Activated naive CD4-positive, alpha-beta T cell treated with anti-CD3 and anti-CD28 coated beads, Interleukin-2, amount 50 U/mL, for 72 hours (primary cell): ENCODE measurements at places on chromosomes 7 and 10.

GRCh38 chr7:95373323-95373722, 22.9 kb downstream of the PON3 start:
- no peak for DNase-seq

- DNase-seq = no peak
Measured at GRCh38 chr7:35723011-35723410, 28.1 kb upstream of the HERPUD2 start.

DNA sequence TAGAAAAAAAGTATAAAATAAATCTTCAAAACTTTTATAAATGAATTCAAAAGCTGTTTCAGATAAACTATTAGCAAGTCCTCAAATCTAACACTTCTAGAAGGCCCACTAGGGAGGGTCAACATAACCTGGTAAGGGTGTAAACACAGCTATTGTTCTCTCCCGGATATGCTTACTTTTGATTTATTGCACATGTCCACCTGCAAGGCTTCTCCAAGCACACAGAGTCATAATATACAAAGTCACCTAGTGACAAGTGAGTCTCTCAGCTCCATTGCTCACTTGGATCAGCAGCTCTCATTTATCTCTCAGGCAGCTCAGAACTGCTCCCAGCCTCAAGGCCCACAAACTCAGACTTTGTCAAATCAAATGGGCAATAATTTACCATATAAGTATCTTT, 44.0 kb upstream of the COL1A2 start:
- DNase-seq = no peak

- no peak for DNase-seq
Measured at GRCh38 chr10:29068302-29068701, 220.6 kb upstream of the LYZL1 start.

DNA sequence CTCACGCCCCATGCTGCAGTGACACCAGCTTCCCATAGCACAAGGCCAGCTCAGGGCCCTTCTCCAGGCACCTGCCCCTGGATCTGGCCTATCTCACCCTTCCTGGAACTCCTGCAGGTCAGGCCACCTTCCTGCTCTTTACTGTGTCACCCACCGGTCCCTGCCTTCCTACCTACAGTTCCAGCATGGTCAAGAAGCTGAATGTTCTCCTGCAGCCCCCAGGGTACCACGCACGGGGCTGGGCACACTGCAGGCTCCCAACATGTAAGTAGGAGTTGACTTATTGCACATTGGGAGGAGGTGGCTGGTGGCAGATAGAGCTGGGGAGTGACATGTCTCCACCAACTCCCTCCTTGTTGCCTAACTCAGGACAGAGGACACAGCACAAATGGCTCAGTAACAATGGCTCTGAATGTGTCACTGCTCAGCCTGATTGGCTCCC, 14.5 kb downstream of the ITPRIP start:
- DNase-seq = no peak

GRCh38 chr10:96509017-96509641, 4.6 kb downstream of the TLL2 start:
- DNase-seq = no peak

DNA sequence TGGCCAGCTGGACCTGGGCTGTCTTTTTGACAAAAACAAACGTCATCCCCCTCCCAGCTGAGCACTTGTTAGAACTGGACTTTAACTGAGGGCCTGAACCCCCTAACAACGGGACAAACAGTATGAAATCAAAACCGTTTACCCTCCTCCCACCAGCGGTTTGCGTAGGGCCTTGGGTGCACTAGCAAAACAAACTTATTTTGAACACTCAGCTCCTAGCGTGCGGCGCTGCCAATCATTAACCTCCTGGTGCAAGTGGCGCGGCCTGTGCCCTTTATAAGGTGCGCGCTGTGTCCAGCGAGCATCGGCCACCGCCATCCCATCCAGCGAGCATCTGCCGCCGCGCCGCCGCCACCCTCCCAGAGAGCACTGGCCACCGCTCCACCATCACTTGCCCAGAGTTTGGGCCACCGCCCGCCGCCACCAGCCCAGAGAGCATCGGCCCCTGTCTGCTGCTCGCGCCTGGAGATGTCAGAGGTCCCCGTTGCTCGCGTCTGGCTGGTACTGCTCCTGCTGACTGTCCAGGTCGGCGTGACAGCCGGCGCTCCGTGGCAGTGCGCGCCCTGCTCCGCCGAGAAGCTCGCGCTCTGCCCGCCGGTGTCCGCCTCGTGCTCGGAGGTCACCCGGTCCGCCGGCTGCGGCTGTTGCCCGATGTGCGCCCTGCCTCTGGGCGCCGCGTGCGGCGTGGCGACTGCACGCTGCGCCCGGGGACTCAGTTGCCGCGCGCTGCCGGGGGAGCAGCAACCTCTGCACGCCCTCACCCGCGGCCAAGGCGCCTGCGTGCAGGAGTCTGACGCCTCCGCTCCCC, at the start of gene IGFBP1:
TSS of gene IGFBP1 (plus strand) at position 304 of the 808 bp plus-strand sequence. CDS start at position 469, 165 bp downstream.
- DNase-seq = no peak

GRCh38 chr7:70799841-70800405, 332.0 kb upstream of the GALNT17 start:
- DNase-seq = no peak

DNA sequence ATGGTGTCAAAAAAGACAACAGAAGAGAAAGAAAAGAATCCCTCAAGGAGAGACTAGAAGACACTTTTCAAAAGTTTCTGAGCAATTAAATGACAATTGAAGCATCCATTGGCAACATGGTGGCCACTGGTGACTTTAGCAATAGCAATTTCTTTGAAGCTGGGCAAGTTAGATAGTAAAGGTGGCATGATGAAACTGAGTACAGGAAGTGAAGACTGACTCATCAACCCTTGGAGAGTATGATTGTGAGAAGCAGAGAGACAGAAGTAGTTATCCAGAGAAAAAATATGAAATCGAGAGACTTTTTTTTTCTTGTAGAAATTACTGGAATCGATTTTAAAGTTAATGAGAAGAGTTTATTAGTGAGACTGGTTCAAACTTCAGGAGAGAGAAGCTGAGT, 52.5 kb downstream of the DGKB start:
- DNase-seq = no peak

DNA sequence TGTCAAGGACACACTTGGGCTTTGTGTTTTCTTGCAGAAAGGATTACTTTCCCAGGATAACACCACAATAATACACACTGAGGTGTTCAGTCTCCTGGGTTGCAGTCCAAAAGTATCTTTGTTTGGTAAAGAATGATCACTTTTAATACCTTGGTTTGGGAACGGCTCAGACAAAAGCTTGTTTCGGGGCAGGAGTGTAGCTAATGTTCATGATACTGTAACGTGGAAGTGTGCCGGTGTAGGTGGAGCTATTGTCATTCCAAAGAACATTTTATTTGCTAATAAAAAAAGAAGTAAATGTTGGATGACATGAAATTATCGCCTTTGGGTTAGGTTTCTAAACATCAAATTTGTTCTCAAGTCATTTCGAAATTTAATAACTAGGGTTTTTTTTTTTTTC, 1.2 kb downstream of the EIF4H start:
- no peak for DNase-seq

DNA sequence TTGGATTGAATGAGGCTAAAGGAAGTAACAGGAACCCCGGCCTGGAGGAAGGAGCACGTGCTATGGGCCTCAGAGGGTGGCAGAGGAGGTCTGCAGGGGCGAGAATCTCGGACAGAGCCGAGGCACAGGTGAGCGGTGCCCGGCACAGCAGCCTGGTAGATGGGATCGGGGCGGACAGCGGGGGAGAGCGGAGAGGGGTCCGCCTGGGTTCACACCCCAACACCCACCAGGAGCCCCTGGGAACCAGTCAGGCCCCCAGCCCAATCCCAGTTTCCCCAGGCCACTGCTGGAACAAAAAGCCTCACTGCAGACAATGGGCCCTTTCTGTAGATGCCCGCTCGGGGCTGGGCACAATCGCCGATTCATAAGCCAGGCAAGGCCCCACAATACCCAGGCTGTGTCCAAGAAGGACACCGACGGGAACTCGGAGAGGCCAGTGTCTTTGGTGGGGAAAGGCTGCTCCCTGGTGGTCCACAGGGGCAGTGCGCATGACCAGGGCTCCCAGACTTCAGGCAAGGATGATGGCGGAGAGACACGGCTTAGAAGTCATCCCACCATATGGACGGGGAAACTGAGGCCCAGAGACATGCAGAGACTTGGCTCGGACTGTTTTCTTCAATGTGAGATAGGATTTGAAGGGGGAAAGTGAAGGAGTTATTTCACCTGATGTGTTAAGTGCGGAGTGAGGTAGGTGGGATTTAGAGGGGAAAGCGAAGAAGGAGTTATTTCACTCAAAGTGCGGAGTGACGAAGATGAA, 106.9 kb upstream of the GPR26 start:
- no peak for DNase-seq

DNA sequence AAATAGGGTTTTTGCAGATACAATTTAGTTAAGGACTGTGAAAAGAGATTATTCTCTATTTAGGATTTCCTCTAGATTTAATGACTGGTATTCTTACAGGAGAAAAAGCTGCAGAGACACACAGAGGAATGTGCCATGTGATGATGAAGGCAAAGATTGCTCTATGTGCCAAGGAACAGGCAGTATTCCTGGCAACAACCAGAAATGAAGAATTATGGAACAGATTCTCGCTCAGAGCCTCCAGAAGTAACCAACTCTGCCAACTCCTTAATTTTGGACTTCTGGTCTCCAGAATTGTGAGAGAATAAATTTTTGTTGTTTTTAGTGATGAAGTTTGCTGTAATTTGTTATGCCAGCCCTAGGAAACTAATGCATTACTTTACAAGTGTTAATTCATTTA, 307.6 kb upstream of the SEMA3A start:
- no peak for DNase-seq

GRCh38 chr7:116337800-116338199, 127.5 kb downstream of the TES start:
- DNase-seq = no peak

DNA sequence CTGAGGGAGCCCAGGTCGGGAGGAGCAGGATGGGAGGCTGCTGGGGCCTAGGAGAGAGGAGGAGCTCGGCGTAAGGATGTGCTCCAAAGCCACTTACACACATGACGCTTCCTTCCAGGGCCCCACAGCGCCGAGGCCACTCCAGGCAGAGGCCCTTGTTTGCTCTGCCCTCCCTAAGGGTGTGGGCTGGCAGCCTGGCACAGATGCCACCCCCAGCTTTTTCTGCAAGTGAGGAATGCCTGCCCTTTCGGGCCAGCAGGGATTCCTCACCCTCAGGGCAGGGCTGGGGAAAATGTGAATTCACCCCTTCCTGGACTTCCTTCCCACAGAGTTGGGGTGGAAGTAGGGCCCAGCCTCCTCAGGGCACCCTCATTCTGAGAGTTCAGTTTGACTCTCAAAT, 5.6 kb upstream of the AQP1 start:
- DNase-seq = no peak

DNA sequence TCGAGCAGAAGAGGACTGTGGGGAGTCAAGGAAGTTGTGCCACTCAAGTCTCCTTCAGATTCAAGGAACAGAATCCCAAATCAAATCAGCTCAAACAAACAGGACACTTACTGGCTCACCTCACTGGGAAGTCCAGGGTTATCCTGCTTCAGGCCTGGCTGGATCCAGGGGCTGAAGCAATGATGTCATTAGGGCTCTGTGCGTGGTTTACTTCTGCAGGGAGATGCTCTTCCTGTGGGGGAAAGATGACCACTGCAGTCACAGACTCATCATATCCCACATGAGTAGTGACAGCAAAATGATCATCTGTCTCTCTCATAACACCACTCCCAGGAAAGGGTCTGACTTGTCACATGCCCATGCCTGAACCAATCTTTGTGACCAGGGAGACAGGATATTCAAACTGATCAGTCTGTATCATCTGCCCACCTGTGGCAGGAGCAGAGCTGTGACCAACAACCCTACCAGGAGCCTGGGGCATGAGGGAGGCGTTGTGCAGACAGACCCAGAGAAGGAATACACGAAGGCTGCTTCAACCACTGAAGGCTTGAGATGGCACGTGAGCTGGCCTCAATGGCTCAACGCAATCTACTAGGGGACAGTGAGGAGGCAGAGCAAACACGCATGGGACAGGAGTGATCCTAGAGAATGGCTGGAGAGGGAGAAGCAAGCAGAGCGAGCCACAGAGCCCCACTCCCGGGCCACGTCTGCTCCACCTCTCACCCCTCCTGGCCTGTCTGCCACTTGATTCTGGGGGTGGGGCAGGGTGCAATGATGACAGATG, 27.6 kb upstream of the NANOS1 start:
- DNase-seq = no peak

GRCh38 chr7:32336726-32337125, 153.5 kb downstream of the LSM5 start:
- no peak for DNase-seq

- DNase-seq = no peak
Measured at GRCh38 chr10:28761084-28761846, 83.9 kb downstream of the BAMBI start.

DNA sequence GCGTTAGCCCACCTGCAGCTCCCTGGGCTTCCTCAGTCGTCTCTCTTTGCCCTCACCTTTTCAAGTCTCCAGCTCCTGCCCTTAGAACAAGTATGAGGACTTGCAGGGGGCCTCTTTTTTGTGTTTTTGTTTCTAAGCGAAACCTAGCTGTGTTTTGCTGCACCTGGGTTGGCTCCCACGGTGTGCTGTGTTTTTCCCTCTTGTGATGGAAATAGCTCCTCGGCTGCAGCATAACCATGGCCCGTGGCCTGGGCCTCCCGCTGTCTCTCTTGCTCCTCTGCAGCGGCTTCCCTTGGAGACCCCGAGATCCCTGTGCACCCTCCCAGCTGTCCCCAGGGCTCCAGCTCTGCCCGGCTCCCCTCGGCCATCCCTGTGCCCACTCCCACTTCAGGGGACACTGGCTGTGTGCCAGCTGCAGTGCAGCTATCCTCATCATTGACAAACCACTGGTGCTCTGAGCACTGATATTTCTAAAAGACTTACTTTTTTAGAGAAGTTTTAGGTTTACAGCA, 75.6 kb upstream of the TCERG1L start:
- no peak for DNase-seq

DNA sequence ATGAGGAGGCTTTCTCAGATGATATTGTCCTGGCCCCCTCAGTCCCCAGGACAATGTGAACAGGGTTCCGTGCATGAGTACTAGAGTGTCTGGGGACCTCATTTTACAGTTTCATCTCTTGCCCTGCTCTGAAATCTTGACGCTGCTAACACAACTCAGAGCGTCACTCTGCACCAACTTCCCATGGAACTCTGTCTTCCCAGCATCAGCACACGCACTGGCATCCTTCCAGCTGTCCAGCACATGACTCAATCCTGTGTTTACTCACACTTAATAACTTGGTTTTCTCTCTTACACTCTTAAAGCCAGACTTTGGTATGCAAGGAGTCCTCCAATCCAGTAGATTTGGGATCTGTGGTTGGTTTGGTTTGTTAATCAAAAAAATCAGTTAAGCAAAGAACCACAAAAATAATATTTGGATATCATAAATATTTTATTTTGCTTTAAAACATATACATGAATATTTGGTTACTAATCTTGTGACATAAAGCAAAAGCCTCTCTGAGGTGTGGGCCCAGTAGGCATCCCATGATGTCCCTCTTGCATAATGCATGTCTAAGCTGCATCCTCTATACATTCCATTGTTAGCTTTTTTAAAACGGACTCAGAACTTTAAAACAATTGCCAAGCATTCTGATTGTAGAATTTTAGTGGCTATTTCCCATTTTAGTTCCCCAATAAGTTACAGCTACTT, 131.0 kb downstream of the CXCL12 start:
- no peak for DNase-seq
